ENCODE measurements at places on chromosomes 1 and 21.

GRCh38 chr1:73593364-73593763 is 604.6 kb downstream of the LRRIQ3 start:
- DNase-seq = no peak

DNA sequence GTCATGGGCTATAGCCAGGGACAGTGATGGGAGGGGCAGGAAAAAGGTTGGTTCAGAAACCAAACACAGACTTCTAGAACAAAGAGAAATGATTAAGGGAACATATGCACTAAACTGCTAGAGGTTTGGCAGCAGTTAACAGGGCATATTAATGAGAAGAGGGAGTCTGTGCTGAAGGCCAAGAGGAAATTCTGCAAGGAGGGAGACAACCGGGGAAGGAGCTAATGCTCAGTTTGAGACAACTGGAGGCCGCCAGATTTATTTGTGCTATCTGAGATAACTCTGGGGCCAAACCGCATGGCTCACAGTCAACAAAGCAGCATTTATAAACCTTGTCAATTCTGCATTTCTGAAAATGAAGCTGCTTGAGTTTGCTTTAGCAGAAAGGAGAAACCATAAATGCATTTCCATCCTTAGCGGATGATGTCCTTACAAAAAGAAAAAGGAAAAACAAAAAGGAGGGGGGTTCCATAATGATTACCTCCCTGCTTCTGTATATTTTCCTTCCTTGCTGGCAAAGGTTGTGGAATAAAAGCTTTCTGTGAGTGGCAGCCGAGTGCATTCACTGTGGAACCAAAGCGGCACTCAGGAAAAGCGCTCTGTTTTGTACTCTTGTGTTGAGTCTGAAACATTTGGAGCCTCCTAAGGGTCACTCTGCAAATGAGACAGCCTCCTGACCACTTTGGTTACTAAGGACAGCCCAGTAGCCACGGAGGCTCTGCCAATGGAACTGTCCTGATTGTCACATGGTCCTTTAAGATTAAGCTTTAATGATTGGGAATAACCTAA is 70.3 kb downstream of the SIM2 start:
- DNase-seq = no peak

GRCh38 chr1:62809788-62810187 is 25.9 kb downstream of the ATG4C start:
- no peak for DNase-seq

DNA sequence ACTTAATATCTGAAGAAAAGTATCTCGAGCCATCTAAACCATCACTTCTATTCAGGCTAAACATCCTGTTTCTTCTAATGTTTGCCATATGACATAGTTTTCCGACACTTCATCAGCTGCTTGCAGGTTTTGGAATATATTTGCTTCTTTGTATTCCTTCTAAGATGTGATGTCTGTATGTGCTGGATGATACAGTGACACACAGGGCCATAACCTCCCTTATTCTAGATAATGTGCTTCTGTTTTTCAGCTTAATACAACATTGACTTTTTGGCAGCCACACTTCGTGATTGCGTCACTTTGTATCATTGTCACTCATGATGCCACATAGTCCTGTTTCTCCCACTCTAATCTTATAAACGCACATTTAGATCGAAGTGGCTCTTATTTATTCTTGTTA is 156.3 kb downstream of the CRB1 start:
- DNase-seq = no peak

- no peak for DNase-seq
Measured at GRCh38 chr1:7810395-7810794, 26.3 kb downstream of the PER3 start.

- DNase-seq = no peak
Measured at GRCh38 chr1:60657926-60658325, 424.4 kb upstream of the NFIA start.

DNA sequence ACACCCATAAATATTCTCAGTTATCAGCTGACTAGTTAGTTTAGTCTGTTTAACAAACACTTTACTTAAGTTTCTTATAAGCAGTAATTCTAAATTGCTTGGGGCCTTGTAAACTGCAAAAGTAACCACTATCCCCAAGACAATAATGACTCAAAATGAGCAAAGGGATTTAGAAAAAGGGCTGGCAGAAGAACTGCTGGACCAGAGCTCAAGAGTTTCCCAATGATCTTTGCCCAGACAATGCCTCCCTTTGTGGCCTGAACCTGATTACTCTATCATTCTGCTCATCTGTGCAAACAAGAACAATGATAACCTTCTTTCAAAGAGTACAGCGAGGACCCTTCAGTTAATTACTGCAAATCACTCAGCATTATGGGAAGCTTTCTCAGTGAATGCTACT is 123.5 kb downstream of the TIAM1 start:
- no peak for DNase-seq

DNA sequence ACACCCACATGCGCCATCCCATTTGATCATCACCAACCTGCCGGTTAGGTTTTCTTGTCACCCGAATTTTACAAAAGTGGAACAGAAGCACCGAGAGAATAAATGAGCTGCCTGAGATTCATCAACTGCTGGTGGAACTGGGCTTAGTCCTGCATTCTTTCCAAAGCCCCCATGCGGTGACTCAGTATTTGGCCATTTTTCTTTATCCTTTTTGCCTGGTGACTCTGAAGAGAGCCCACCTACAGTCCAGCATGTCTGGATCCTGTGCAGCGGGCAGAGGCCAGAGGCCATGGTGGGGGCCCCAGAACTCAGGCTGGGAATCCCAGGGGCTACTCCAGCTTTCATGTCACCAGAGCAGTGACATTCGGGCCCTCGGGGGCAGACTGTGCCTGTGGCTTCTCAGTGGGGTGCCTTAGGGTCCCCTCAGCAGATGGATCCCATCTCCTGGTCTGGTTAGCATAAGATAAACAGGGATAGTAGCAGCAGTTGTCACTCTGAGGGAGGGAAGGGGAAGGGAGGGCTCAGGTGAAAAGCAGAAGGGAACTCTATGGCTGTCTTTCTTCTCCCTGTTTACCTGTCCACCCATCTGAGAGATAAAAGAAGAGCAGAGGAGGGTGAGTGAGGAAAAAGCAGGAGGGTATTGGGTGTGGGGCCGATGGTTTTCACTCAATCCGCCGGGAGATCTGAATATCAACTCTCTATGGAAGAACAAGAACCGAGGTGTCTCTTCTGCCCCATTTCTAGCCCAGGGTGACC is 63.2 kb downstream of the KIF26B start:
- DNase-seq = no peak

GRCh38 chr1:224799083-224799482 is 130.4 kb upstream of the DNAH14 start:
- DNase-seq = no peak

DNA sequence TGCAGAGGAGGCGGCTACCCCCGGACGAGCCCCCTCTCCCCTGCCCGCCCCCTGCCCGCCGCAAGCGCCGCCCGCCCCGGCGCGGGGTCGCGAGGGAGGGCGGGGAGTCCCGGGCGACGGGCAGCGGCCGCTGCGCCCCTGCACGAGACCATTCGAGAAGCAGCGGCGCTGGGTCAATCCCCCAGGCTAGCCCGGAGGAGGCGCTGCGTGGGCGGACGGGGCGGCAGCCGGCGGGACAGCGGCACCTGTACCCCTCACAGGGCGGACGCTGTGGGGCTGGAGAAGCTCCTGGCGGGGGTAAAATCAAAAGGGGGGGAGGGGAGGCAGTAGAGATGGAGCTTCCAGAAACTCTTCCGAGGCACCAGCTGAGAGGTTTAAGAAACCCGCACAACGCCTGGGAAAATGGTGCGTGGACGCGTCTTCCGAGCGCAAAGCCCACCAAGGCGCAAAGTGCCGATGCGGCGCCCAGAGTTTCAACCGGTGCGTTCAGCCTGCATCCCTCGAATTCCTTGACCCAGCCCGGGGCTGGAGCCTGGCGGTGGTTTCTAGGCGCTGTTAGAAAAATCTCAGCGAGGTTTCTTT is at the start of gene PLPPR5:
PLPPR5 (minus strand) TSS at position 1 of the 582 bp plus-strand sequence. CDS start 190 bp downstream, outside the sequence.
- no peak for DNase-seq

- no peak for DNase-seq
Measured at GRCh38 chr1:110638058-110638457, 31.9 kb upstream of the KCNA2 start.

GRCh38 chr21:45328198-45329091 is 40.8 kb upstream of the POFUT2 start:
- DNase-seq = no peak

DNA sequence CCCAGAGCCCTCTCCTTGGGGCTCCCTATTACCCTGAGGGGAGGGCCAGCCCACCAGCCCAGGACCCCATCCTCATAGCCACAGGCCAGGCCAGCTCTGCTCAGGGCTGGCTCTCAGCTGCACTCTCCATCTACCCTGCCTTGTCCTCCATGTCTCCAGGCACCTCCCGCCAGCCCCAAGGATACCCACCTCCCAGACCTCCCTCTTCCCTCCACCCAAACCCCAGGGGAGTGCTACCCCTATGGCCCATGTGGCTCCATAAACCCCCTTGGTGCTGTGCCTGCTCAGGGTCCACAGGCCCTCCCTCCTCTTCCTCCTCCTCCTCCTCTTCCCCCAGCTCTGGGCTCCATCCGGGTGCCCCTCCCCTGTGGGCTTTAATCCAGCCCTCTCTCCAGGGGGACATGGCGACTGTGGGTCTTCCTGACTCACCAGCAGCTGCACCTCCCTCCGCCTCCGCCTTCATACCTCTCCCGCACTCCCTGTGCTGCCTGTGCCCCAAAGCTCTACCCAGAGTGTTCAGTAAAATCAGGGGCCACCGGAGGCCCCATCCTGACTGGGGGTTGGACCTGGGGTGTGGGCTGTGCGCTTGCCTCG is 9.1 kb downstream of the YBEY start:
- no peak for DNase-seq

- no peak for DNase-seq
Measured at GRCh38 chr1:95604771-95605170, 370.8 kb downstream of the RWDD3 start.

- DNase-seq = no peak
Measured at GRCh38 chr1:109299558-109300343, 7.1 kb downstream of the MYBPHL start.

DNA sequence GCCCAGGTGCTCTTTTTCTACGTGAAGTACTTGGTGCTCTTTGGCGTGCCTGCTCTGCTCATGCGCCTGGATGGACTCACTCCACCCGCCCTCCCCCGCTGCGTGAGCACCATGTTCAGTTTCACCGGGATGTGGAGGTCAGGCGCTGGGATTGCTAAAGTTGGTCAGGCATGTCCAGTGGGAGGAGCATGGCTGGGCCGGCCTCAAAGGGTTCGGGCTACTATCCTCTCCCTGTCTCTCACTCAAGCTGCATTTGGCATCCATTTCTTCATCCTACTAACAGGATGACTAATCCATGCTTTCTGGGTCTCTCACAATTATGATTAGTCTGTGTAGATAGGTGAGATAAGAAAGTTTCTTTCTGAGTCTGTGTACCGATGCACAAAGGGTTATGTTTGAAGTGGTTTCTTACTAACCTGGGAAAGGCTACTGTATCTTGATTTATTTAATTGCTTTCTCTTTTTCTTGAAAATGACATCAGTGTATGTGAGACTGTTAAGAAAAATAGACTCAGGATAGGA is 135.9 kb downstream of the HHAT start:
- no peak for DNase-seq

DNA sequence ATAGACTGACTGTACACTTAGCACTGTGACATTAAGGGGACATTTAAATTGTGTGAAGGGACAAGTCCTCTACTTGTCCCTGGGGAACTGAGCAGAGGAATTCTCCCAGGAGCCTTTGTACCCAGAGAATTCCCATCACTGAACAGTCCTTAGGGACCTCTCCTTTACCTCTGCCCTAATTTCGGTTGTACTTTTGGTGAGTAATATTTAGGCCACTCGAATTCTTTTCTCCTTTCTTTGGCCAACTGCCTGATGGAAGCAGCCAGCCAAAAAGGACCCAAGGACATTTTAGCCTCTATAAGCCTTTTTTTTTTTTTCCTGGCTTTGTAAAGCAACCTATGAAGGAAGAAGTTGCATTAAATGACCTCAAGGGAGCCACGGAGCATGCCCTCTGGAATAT is 71.5 kb downstream of the NR5A2 start:
- no peak for DNase-seq

DNA sequence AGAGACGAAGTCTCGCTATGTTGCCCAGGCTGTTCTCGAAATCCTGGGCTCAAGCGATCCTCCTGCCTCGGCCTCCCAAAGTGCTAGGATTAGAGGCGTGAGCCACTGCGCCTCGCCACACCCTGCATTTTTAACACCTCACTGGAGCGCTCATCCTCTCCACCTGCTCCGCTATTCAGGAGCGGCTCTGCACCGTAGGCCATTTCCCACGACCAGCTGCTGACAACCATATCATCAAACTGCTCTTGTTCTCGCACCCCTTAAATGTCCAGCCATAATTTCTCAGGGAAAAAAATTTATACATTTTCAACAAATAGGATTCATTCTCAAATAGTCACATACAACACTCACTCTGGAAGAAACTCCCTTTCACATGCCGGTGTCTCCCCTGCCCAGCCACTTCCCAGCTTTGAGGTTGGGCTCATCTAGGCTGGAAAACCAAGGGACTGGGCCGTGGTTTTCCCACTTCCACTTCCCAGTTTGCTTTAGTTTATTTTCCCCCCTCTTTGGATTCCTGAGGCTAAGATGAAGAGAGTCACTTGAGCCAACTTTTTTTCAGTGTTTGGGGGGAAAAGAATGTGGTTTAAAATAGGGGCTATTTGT is 639 bp upstream of the IPO9 start:
- DNase-seq = no peak

GRCh38 chr1:152419917-152420316 is 5.9 kb upstream of the CRNN start:
- no peak for DNase-seq

DNA sequence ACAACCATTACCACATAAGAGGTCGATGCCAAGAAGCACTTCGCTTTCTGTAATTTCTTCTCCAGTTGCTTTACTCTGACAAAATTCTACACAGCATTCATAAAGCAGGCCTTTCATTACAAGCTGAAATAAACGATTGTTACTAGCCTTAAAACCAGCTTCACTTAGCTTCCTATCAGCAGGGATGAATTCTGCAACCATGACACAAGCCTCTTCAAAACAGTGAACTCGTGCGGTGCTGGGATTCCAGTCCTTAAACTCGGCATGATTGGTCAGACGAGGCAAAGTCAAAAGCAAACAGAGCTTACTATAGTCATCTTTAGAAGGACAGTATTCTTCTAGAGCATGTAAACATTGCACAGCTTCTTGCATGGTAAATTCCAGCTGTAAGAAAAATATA is 30.6 kb downstream of the WDR47 start:
- DNase-seq = no peak

GRCh38 chr1:219124163-219124562 is 49.5 kb upstream of the LYPLAL1 start:
- no peak for DNase-seq

DNA sequence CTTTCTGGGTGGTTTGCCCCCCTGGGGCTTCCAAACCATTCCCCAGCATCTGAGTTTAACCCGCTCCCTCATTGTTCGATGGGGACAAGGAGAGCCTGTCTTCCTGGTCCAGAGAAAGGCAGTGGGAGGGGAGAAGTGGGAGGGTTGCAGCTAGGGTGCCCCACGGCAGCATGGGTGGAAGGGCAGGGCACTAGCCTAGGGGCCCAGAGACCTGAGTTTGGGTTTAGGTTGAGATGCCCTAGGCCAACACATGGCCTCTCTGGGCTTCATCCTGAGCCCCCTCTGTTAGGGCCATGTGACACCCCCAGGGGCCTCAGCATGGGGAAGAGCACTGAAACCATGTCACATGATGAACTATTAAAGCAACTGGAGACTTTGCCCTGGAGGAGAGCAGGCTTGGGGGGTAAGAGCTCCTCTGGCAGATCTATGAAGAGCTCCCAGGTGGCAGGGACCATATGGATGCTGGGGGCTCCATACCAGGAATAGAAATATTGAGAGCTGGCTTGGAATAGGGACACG is 9.7 kb upstream of the RUNX3 start:
- DNase-seq = no peak

Measured in stimulated activated CD8-positive, alpha-beta memory T cell treated with anti-CD3 and anti-CD28 coated beads, Interleukin-15, amount 100 ng/mL, for 1 hour (primary cell).